ENCODE measurements at places on chromosomes 4 and X. TPM values are rescaled to one million over a fixed set of nuclear protein-coding genes. Genes with fewer than 3 reads are reported as not detected.

GRCh38 chr4:133145241-133145640 lies 3.9 kb upstream of the PCDH10 start:
- H3K36me3 ChIP-seq, result peaks cover 7% of the 10 kb centered on the region
- no peak overlapping the region for H3K27ac ChIP-seq
- peaks cover 13% of the 10 kb centered on the region for H3K4me1 ChIP-seq
- no peak for DNase-seq
- no peak overlapping the region for H3K4me3 ChIP-seq

DNA sequence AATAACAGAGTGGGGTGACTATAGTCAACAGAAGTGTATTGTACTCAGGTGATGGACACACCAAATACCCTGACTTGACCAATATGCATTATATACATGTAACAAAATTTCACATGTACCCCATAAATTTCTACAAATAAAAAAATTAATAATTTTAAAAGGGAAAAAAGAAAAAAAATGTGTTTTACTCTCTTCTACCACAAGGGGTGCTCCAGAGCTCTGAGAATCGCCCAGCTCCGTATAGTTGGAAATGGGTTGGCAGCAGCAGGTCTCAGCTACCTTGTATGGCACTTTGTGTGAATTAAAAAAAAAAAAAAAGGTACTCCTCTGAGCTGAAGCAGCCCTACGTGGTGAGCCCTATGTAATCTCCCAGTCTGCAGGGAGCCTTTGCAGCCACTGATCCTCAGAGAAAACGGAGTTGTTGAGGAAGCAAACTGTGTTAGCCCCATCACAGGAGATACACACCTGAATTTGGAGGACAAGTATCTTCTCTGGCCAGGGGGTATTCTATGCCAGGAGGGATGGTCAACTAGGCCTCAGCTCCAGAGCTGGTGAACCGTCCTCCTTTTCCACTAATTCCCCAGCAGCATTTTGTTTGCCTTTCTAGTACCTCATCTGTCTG lies 17.2 kb upstream of the POLA1 start:
- H3K4me3 ChIP-seq, result no peak overlapping the region
- no peak overlapping the region for H3K27ac ChIP-seq
- H3K4me1 ChIP-seq, result no peaks in the 10 kb centered on the region
- no peaks in the 10 kb centered on the region for H3K36me3 ChIP-seq

GRCh38 chr4:28518561-28519165 lies 1658.0 kb downstream of the STIM2 start:
- H3K4me1 ChIP-seq, result no peaks in the 10 kb centered on the region
- DNase-seq, result no peak

DNA sequence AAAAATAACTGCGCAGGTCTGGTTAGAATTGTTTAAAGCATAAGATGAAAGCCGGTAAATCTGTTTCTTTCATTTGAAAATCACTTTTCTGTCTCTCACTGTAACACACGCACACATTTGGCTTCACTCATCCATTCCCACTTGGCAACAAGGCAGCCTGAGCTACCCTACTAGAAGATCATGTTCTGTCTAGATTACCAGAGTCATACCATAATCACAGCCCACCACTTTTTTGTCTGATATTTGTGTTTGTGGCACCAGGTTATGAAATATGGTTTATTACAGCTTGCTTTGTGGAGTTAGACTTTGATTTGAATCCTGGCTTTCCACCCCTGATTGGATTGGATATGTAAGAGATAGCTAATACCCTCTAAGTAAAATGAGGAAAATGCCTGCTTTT lies 2.2 kb downstream of the USO1 start:
- peaks cover 16% of the 10 kb centered on the region for H3K36me3 ChIP-seq
- H3K27ac ChIP-seq, result no peak overlapping the region
- no peak for DNase-seq
- no peaks in the 10 kb centered on the region for H3K27me3 ChIP-seq

DNA sequence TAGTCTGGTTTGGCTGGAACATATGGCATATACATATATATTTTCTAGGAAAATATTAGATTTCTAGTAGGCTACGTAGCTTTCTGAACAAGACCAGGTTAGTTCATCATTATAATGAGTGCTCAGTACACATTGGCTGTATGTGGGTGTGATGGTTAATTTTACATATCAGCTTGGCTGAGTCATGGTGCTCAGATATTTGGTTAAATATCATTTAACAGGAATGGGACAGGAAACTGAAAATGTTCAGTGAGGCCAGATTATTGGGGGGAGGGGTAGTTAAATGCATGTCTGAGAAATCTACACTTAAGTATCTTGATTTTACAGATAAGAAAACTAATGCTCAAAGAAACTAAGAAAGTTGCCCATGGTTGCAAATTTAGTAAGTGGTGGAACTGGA lies 160.1 kb downstream of the RBMX2 start:
- no peak overlapping the region for H3K4me3 ChIP-seq
- peaks cover 3% of the 10 kb centered on the region for H3K27me3 ChIP-seq
- no peaks in the 10 kb centered on the region for H3K4me1 ChIP-seq
- no peaks in the 10 kb centered on the region for H3K36me3 ChIP-seq
- no peak overlapping the region for H3K27ac ChIP-seq
- DNase-seq, result no peak

GRCh38 chrX:134692990-134693389 lies 34.7 kb upstream of the PLAC1 start:
- H3K4me3 ChIP-seq, result no peak overlapping the region
- H3K27me3 ChIP-seq, result peaks cover 2% of the 10 kb centered on the region
- no peaks in the 10 kb centered on the region for H3K4me1 ChIP-seq
- H3K27ac ChIP-seq, result no peak overlapping the region
- H3K36me3 ChIP-seq, result no peaks in the 10 kb centered on the region

GRCh38 chrX:16930392-16930791 lies 16.1 kb upstream of the REPS2 start:
- DNase-seq, result no peak
- no peaks in the 10 kb centered on the region for H3K4me1 ChIP-seq
- H3K27me3 ChIP-seq, result no peaks in the 10 kb centered on the region
- H3K36me3 ChIP-seq, result no peaks in the 10 kb centered on the region

- H3K4me1 ChIP-seq, result no peaks in the 10 kb centered on the region
- no peaks in the 10 kb centered on the region for H3K27me3 ChIP-seq
- no peak for DNase-seq
- H3K27ac ChIP-seq, result no peak overlapping the region
- H3K4me3 ChIP-seq, result no peak overlapping the region
Observed at GRCh38 chrX:122641136-122641535, 542.9 kb upstream of the GRIA3 start.

DNA sequence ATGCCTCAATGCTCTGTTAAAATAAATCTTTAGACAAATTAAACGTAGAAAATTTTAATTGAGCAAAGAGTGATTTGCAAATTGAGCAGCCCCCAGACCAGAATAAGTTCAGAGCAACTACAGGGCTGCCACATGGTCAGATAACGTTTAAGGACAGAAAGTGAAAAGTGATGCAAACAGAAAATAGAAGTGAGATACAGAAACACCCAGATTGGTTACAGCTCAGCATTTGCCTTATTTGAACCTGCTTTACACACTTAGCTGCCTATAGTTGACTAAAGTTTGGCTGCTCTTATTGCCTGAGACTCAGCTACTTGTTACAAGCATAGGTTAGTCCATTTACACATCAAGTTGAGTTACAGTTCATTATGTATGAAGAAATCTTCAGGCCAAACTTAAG lies 1800.8 kb upstream of the PCDH10 start:
- no peak overlapping the region for H3K4me3 ChIP-seq
- H3K36me3 ChIP-seq, result no peaks in the 10 kb centered on the region
- H3K4me1 ChIP-seq, result no peaks in the 10 kb centered on the region
- DNase-seq, result no peak
- no peak overlapping the region for H3K27ac ChIP-seq
- H3K27me3 ChIP-seq, result no peaks in the 10 kb centered on the region

DNA sequence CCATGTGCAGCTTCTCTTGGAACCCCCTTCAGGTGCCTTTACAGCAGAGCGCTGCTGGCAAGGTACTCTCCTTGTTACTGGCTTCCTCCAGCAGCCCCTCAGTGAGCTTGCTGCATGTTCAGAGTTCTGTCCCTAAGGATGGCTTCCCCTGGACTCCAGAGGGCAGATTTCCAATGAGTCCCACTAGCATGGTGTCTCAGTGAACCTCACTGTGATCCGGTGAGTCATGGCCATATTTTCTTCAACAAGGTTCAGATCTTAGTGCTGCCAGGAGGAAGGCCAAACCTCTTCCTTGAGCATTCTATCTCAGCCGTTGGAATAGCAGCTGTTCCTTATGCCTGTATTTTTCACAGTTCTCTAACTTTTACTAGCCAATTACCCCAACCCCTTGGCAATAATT lies 98.8 kb downstream of the CASK start:
- peaks cover 14% of the 10 kb centered on the region for H3K36me3 ChIP-seq
- H3K27ac ChIP-seq, result no peak overlapping the region
- H3K4me3 ChIP-seq, result no peak overlapping the region
- no peak for DNase-seq

GRCh38 chrX:124023838-124024238 lies 62.3 kb downstream of the STAG2 start:
- DNase-seq, result no peak
- H3K4me3 ChIP-seq, result no peak overlapping the region
- H3K27ac ChIP-seq, result peak overlapping the region; percentile 79

DNA sequence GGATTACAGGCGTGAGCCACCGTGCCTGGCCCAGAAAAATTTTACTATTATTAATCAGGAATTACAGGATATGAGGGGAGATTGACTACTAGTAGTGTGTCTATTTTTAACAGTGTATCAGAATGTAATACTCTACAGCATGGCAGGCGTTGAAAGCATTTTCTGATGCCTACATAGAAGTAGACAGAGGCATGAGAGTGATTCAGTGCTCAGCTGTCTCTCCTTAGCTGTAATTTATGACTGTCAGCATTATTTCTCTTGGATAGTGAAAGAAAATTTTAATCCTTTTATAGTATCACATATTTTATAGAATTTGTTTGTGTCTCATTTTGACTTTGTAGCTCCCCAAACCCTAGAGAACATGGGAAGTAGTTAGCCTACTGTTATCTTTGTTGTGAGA lies 20.7 kb downstream of the ARHGAP24 start:
- DNase-seq, result no peak
- H3K27me3 ChIP-seq, result no peaks in the 10 kb centered on the region
- H3K27ac ChIP-seq, result no peak overlapping the region

DNA sequence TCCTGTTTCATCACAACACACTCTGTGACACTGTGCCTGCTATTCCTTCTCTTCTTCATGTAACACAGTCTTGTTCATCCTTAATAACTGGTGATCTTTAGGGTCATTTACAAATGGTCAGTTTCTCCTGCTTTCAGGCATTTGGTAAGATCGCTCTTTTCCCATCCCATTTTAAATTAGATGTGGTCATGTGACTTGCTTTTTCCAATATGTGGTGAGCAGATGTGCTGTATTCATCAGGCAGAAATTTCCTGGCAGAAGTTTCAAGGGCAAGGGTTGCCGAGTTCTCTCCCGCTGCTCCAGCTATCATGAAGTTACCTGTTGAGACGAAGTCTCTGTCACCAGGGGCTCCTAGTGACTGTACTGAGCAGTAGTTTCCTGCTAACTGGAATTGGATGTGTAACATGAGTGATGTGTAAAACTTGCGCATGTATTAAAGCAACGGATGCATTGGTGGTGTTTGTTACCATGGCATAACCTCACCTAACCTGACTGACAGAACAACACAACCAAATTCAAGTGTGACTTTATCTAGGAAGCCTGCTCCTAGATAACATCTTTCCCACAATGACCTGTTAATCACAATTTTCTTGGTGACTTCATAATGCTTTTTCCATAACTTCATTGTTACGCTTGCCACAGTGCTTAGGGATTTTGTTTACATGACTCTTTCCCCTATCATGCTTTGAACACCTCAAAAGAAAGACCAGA lies 29.5 kb upstream of the BMPR1B start:
- no peaks in the 10 kb centered on the region for H3K36me3 ChIP-seq
- H3K27ac ChIP-seq, result no peak overlapping the region
- H3K27me3 ChIP-seq, result peaks cover 6% of the 10 kb centered on the region
- no peak for DNase-seq

- H3K36me3 ChIP-seq, result no peaks in the 10 kb centered on the region
- no peak for DNase-seq
- H3K4me3 ChIP-seq, result no peak overlapping the region
- H3K27ac ChIP-seq, result no peak overlapping the region
- H3K4me1 ChIP-seq, result no peaks in the 10 kb centered on the region
- H3K27me3 ChIP-seq, result no peaks in the 10 kb centered on the region
Observed at GRCh38 chr4:52507774-52508173, 151.3 kb downstream of the USP46 start.

- no peaks in the 10 kb centered on the region for H3K27me3 ChIP-seq
- H3K27ac ChIP-seq, result no peak overlapping the region
- no peaks in the 10 kb centered on the region for H3K4me1 ChIP-seq
- DNase-seq, result no peak
Observed at GRCh38 chr4:180280726-180281297, 1962.4 kb upstream of the TENM3 start.

GRCh38 chr4:78057135-78057599 lies at the start of gene FRAS1:
Gene FRAS1 (plus strand): TSS chr4:78057323. CDS start chr4:78058010, 687 bp downstream.
- no peaks in the 10 kb centered on the region for H3K36me3 ChIP-seq
- peaks cover 26% of the 10 kb centered on the region for H3K4me1 ChIP-seq
- H3K27ac ChIP-seq, result peak within 1 kb of the TSS; percentile 42
- H3K4me3 ChIP-seq, result peak within 1 kb of the TSS; percentile 88
- peak; percentile 67 for DNase-seq

DNA sequence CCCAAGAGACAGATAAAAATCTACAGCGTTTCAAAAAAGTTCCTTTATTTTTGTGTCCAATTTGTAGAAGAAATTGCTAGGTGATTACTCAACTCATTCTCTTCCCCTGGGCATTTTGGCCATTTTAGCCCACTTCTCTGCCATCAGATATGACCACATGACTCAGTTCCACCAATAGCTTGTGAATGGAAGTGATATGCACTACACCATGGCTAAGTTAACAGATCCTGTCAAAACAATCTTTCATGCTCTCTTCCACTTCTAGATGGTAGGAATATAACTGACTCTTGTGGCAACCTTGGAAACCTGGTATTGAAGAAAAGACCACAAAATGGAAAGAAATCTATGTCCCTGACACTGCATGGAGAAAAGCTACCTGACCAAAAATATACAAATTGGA lies 26.2 kb upstream of the FREM3 start:
- no peak for DNase-seq
- H3K4me3 ChIP-seq, result no peak overlapping the region
- no peak overlapping the region for H3K27ac ChIP-seq
- no peaks in the 10 kb centered on the region for H3K27me3 ChIP-seq
- H3K4me1 ChIP-seq, result no peaks in the 10 kb centered on the region
- H3K36me3 ChIP-seq, result no peaks in the 10 kb centered on the region

DNA sequence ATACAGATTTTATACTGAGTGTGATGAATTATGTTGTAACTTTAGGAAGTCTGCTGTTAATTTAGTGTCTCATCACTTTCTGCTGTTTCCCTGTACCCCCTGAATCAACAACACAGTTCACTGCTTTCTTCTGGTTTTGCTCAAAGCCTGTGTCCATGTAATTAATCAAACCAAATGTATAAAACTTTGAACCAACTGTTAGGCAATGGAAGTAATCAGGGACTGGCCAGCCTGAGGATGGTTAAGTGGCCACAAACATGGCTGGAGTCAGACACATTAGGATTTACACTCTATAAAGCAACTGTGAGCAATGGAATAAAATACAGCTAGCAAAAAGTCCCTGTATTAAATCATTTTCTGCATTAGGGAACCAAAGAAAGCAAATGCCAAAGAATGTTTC lies 42.6 kb downstream of the CXCL1 start:
- no peak overlapping the region for H3K27ac ChIP-seq
- H3K27me3 ChIP-seq, result no peaks in the 10 kb centered on the region
- H3K36me3 ChIP-seq, result no peaks in the 10 kb centered on the region
- no peaks in the 10 kb centered on the region for H3K4me1 ChIP-seq

- no peak for DNase-seq
- no peak overlapping the region for H3K27ac ChIP-seq
- no peaks in the 10 kb centered on the region for H3K27me3 ChIP-seq
- no peak overlapping the region for H3K4me3 ChIP-seq
Observed at GRCh38 chrX:1751781-1752180, 136.9 kb downstream of the ASMT start.

Gene ADH6
- total RNA-seq, result not detected

Gene GAGE2A
- not detected for total RNA-seq

Gene SUPT20HL2
- 0.09 TPM for total RNA-seq

Gene SMIM10
- total RNA-seq, result 0.88 TPM

All from activated CD4-positive, alpha-beta T cell treated with anti-CD3 and anti-CD28 coated beads, Interleukin-2, amount 10 ng/mL, durations not matched to agents 24 days and 14 days (primary cell).